ENCODE measurements at places on chromosomes 5 and 9.

GRCh38 chr9:96202971-96203780 is 98.8 kb downstream of the HSD17B3 start:
- DNase-seq: no peak

GRCh38 chr9:107960916-107961315 is 471.3 kb upstream of the KLF4 start:
- DNase-seq: no peak

DNA sequence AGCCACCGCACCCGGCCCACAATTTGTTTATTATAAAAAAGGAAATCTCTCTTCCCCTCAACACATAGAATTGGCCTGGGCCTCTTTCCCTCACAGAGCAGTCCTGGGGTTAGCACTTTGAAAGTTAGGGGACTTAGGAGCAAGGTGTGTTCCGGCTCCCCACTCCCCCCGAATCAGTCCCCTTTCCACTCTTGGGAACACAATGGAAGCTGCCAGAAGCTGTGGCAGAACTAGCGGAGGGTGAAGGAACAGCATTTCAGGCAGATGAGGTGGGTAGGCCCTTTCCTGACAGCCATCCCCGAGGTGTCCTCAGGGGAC is 16.4 kb upstream of the C5orf47 start:
- DNase-seq: no peak

- DNase-seq: no peak
Observed at GRCh38 chr5:56075361-56075760, 80.6 kb upstream of the IL6ST start.

DNA sequence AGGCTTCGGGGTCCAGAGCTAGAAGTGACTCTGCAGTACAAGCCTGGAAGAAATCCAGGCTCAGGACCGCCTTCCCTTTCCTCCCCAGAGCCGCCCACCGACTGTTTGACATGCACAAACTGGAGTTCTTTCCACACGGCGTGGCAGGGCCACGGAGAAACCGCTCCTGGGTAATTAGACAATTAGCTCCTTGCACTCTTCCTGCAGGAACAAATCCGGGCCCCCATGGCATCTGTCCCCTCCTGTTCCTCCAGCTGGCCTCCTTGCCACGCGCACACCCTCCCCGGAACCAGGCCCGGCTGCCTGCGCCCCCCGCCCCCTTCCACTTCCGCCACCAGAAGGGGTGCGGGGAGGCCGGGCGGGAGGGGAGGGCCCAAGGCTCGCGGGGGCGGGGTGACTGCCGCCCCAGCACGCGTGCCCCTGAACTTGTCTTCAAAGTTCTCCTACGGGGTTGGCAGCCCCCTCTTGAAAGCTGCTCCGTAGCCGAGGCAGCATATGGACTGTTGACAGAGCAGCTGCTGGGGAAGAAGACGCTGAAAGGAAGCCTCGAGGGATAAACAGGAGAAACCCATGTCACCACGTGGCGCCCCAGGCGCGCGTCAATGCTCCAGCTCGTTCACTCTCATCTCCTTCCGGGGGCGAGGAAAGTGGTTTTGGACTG is 74.3 kb downstream of the SEC61B start:
- no peak for DNase-seq

- no peak for DNase-seq
Observed at GRCh38 chr9:91042541-91042940, 240.9 kb downstream of the SYK start.

DNA sequence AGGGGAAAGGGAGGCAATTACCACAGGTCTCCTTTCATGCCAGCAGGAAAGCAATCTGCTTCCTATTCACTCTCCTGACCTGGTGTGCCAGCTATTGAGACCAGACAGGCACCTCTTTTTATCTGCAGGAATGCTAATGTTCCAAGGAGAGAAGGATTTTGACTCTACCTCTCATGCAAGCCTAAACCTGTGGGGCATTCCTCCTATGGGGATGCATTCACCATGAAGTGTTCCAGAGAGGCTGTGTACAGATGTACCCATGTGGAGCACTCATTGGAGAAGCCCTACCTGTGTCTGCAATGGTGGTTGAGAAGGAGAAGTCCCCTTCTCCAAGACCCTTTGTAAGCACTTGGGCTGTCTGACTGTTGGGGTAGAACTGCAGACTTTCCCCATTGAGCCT is 45.4 kb upstream of the EDIL3 start:
- no peak for DNase-seq

- no peak for DNase-seq
Observed at GRCh38 chr9:8241201-8241600, 441.6 kb upstream of the DMAC1 start.

GRCh38 chr5:113546703-113547183 is 33.2 kb downstream of the YTHDC2 start:
- no peak for DNase-seq

DNA sequence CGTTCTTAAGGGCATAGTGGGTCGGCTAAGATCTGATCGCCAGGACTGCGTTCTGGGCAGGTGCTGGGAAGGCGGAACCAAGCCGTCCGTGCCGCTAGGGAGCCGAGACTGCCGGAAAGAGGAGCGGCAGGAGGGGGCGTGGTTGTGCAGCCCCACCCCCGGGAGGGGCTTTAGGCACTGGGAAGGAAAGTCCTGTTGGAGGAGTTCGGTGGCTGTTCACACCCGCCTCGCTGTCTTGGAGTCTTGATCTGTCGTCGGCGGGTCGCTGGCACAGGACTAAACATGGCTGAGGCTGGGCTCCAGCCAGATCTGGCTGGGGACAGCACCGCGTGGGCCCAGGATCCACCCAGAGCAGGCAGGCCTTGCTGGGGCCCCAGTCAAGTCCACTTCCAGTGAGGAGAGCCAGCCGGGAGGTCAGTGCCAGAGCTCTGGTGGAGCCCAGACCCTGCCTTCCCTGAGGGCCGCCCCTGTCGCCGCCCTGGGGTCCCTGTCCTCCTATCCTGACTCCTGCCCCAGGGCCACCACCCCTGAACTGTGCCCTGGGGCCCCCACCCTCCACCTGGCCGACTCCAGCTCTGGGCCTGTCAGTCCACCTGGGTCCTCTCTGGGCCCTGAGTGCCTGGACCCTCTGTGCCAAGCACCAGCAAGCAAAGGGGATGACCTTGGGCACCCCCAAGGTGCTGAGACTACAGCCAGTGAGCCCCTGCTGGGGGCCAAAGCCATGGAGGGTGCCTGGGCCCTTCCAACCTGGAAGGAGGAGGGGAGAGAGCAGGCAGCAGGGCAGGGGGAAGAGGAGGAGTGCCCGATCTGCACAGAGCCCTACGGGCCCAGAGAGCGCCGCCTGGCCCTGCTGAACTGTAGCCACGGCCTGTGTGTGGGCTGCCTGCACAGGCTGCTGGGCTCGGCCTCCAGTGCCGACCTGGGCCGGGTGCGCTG is 4.5 kb downstream of the RNF208 start:
- DNase-seq: no peak

GRCh38 chr5:100827481-100827889 is 75.6 kb downstream of the ST8SIA4 start:
- DNase-seq: no peak

GRCh38 chr5:131541071-131541470 is 94.0 kb downstream of the RAPGEF6 start:
- DNase-seq: no peak

DNA sequence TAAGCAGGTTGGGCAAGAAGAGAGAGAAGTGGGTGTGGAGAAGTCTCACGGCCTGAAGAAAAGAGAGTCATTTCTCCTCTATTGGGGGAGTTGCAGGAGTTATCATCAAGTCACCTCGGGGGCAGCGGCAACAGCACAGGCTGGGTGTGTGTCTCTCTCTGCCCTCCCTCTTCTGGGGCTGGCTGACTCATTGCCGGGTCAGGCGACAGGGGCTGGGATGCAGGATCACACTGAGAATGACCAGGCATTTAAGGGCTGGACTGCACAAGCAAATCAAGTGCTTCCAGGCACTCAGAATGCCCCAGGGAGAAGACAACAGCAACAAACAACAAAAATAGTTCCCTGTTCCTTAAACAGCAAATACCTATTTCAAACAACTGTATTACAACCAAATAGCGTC is 6.3 kb upstream of the EQTN start:
- no peak for DNase-seq

GRCh38 chr5:72441862-72442540 is 65.2 kb downstream of the ZNF366 start:
- no peak for DNase-seq

DNA sequence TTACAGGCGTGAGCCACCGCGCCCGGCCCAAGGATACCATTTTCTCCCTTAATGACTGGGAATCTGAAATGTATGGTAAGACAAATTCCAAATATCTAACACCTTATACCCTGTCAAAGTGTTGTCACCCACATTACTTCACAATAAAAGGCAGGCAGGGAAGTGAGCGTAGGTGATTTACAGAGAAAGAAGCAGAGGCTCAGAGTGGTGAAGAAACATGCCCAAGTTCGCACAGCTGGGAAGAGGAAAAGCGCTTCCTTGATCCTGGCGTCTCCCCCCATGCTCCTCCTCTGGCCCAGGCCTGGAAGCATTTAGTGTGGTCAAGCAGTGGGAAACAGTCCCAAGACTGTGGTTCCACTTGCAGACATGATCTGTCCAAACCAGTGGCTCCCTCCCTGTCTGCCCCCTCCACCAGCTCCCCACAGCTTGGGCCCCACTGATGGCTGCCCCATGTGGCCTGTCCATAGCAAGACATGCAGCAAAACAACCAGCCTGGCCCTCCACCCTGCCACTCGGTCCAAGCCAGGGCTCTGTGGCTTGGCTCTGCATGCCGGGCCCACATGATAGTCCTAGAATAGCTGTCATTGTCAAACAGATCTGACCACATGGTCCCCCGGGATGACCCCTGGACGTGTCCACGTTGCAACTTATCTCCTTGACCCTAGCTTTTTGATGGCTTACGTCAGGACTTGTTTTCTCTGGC is 107.2 kb downstream of the TTLL11 start:
- DNase-seq: no peak

DNA sequence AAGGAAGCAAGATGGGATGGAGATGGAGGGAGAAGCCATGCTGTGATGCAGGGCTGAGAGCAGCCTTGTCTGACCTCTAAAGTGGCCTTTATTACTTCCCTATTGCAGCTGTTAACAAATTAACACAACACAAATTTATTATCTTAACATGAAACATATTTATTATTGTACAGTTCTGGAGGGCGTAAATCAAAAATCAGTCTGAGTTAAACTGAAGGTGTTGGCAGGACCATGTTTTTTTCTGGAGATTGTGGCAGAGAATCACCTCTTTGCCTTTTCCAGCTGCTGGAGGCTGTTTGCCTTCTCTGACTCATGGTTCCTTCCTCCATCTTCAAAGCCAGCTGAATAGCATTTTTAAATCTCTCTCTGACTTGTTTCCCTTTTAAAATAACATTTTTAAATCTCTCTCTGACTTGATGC is 7.2 kb upstream of the MCC start:
- DNase-seq: no peak

DNA sequence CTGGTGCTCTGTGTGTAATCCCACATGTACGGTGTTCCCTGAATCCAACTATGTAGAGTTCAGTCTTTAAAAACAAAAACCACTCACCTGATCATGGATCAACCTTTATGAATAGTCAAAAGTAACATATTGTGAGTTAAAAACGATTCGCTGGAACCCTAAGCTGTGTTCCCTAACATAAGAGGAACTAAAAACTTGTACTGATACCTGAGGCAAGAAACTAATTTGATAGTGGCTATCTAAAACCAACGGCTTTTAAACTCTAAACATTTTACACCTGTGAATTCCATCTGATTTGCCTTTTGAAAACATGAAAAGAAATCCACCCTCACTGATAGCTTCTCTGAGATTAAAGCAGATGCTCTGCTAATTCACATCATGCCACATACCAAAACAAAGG is 101.5 kb downstream of the DEPDC1B start:
- no peak for DNase-seq

DNA sequence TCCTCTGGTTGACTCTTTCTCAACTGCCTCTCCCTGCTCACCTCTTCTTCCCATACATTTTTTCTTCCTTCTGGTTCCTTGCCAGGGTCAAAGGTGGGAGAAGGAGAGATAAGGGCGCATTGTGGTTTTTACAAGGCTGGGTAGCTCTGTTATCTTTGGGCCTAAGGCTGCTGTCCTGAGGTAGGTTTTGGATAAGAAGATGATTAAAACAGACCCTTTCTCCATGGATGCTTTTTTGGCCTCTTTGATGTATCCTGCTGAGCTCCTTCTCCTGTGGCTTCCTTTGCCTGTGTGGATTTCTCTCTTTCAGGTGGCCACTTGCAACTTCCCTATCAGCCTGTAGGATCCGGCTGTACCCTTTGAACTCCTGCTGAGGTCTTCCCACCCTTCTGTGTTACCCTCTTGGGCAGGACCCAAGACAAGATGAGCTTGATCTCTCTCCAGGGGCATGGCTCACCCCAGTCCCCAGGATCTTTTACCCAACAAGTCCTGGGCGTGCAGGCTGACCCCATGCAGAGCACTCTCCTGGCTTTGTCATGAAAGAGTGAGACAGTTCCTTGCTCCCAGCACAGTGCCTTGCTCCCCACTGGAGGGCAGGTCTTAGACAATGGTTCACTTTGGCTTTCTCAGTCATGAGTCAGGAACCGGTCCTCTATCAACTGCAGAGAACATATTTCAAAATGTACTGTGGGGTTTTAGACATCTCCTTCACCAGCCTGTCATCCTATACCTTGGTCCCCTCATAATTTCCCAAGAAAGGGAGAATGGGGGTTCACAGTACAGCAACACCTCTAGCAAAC is 197.9 kb downstream of the TLE4 start:
- no peak for DNase-seq

GRCh38 chr5:59548807-59549357 is 344.6 kb downstream of the PDE4D start:
- no peak for DNase-seq

DNA sequence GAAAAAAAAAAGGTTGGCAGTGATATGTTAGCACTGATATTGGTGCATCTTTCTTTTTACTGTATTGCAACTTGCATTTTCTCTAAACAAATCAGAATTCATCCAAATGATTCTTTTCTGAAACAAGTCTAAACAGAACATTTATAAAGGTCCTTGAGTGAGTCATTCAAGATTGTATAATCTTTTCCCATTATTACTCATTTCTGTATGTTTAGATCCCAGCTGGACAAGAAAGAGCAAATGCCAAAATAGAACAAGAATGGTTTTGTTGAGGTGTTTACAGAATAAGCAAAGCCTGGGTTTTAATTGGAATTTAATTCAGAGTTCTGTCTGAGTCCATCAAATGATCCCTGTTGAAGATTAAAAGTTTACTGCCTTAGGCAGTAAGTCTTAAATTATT is 112.3 kb downstream of the VCAN start:
- DNase-seq: no peak

DNA sequence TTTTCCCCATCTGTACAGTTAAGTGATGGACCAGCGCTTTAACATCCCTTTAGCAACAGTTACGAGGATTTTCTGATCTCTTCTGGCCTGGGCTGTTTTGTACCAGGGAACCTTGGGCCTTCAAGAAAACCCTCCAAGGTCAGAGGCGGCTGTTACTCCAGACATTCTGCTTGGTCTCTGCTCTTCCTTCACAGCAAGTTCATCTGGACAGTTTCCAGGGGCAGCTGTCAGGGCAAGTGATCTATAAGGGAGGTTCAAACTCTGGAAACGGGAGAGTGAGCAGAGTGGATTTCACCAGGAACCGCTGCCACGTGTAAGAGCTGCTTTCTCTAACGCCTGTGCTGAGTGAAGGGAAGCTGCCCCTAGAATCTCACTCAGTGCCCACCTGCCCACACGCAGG is 36.7 kb downstream of the ZNF618 start:
- DNase-seq: no peak

- DNase-seq: no peak
Observed at GRCh38 chr5:53343187-53343586, 137.2 kb upstream of the FST start.

- DNase-seq: no peak
Observed at GRCh38 chr9:18256568-18256967, 217.4 kb upstream of the ADAMTSL1 start.

GRCh38 chr5:115260248-115260647 is 2.4 kb downstream of the PGGT1B start:
- DNase-seq: no peak
